ENCODE measurements at places on chromosomes 2 and 18.

DNA sequence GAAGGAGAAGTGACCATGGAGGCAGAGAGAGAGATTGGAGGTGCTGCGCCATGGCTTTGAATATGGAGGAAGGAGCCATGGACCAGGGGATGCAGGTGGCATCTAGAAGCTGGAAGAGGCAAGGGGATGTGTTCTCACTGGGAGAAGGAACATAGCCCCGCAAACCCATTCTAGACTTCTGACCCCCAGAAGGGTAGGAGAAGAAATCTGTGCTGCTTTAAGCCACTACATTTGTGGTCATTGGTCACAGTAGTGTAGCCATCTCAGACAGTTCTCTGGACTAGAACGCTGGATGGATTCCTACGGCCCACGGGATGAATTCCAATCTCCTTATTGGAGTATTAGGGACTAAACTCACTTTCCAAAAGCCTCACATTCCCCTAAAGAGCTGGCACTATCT is 67.8 kb downstream of the PTGR3 start:
- no peak for DNase-seq

DNA sequence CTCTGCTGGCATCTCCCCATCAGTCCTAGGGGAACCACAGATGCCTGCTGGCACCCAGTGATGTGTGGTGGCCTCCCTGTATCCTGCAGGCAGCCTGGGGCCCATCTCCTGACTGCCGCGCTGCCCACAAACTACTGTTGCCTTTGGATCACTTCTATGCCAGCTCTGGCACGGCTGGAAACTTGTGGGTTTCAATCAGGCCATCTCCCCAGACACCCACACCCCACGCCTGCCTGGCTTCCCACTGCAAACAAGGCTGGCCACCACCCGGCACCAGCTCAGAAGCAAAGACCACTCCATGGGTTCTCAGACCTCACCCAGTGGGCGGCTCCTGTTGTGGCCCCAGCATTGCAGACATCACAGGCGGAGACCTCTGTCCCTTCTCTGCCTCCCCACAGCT is 15.1 kb upstream of the TPO start:
- no peak for DNase-seq

GRCh38 chr2:75709297-75709696 is 1.4 kb downstream of the GCFC2 start:
- no peak for DNase-seq

- DNase-seq, result no peak
These were observed 25.9 kb downstream of the GREB1 start for GRCh38 chr2:11559786-11560155.

DNA sequence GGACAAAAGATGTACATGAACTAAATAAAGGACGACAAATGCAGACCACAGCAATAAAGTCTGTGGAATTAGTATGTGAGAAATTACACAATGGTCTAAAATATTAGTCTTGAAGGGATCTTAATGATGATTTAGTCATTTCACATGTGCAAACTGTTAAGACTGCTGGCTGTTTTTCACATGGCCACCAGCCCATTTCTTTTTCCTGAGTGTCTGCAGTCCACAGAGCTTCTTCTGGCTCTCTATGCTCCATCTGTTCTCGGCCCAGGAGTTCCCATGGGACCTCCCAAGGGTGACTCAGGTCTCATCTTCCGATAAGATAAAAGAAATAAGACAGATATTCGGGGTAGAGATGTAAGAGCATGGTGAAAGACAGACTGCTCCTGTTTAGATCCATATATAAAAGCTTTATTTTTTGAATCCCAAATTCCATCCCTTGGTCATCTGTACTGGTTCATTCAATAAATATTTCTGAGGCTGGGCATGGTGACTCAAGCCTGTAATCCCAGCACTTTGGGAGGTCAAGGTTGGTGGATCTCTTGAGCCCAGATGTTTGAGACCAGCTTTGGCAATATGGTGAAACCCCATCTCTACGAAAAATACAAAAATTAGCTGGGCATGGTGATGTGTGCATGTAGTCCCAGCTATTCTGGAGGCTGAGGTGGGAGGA is 20.1 kb downstream of the IL1RL1 start:
- DNase-seq, result no peak

GRCh38 chr2:215288112-215288815 is 23.6 kb upstream of the ATIC start:
- no peak for DNase-seq

DNA sequence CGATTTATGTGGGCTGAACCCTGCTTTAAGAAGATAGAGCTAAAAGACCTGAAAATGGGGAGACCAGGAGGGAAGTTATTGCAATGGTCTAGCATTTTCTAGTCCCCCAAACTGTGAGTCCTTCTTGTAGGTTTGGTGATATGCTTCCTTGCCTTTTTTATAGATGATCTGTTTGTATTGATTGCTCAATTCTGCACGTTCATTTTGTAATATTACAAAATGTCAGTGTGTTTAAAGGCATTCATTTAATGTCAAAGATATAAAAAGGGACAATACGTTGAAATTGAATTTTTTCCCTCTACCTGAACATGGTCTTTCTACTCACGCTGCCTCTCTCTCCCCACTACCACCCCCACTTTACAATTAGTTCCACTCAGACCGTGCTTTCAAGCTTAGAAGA is 5.6 kb upstream of the FIGN start:
- DNase-seq, result no peak

DNA sequence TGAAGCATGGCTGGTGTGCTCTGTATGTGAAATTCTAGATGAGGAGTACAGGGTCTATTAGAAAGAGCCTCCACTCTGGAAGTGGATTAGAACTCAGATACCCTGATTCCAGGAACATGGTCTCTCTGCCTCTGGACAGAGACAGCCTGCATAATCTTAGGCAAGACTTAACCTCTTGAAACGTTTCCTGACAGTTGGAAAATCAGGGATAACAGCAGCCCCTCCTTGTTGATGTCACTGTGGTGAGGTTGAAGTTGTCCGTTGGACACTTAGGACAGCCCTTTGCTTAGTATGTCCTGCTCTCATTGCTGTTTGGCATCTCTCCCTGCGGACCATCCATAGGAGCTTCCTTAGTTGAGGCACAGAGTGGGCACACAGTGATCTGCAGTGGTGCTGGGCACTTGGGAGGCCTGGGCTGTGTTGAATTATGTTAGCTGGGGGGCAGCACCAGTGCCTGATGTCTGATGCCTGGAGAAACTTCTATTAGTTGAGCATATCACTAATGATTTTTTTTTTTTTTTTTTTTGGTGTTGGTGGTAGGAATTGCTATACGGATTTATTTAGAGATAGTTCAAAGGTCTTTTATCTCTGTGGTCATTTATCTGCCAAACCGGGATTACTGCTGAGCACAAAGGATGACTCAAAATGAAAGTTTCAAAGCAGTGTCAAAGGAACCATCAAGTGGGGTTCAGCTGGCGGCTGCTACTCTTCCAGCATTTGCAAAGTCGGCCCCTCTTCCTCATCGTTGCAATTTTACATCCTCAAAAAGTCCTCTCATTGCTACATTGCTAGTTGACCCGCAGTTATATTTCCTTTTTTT is 28.8 kb downstream of the SETBP1 start:
- no peak for DNase-seq

GRCh38 chr18:59893971-59894370 is 5.8 kb upstream of the PMAIP1 start:
- no peak for DNase-seq

DNA sequence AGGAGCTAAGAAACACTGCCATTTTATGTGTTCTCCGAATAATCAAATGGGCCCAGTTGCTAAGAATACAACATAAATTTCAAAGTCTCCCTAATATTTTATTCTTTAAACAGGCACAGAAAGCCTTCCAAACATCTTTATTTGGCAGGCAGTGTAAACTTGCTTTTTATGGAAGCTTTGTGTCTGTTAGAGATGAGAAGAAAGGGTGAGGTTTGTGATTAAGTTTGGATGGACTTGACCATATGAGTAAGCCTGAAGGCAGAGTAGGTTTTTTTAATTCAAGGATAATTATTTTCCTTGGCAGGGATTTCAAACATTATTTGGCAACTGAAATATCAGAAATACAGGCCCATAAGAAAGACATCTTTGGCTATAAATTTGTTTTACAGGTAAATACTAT is 62.9 kb downstream of the COX7A2L start:
- no peak for DNase-seq

- no peak for DNase-seq
These were observed 180.5 kb downstream of the VWC2L start for GRCh38 chr2:214591366-214591765.

DNA sequence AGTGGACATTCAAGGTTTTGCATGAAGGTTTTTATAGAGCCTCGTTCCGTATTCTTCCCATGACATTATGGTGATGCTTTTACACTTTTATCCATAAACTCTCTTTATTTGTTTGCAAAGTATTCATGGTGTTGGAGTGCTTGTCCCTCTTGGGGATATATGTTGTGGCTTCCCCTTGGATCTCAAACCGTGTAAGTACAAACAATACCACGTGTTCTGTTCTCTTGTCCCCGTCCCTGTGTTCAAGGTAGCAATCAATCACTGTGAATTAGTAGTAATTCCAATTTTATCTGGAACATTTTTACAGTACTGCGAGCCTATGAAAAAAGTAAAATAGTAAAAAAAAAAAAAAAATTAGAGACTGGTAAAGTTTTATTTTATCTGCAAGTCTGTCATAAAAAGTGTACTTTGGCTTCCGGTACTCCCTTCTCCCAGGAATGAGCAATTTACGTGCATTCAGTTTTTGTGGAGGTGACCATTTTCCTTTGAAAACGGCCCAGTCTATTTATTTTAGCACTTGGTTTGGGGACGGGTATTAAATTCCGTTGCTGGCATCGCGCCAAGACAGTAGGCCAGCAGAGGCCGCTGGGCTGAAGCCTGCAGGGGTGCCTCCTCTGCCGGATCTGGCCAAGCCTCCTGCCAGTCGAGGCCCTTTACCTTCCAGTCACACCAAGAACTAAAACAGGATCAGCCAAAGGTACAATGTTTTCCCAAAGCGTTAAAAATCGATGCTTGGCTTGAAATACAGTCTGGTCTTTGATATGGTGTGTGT is 175.7 kb downstream of the SOCS6 start:
- DNase-seq, result peak; percentile 4

GRCh38 chr2:15678909-15679308 is 87.2 kb downstream of the DDX1 start:
- no peak for DNase-seq

- no peak for DNase-seq
These were observed 340.6 kb downstream of the PAX3 start for GRCh38 chr2:221958224-221958623.

DNA sequence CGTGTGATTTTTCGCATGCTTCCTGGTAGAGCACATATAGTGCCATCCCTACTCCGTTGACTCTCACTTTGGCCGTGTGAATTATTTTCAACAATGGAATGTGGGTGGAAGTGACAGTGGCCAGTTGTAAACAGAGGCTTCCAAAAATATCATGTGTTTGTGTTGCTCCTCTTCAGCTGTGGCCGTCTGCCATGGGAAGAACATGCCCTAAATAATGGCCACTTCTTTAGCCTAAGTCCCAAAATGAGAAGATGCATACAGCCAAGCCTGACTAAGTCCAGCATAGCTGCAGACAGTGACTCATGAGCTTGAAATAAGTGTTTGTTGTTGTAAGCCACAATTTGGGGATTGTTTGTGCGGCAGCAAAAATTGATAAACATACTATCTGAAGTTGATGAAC is 8.9 kb upstream of the GALNT1 start:
- no peak for DNase-seq

DNA sequence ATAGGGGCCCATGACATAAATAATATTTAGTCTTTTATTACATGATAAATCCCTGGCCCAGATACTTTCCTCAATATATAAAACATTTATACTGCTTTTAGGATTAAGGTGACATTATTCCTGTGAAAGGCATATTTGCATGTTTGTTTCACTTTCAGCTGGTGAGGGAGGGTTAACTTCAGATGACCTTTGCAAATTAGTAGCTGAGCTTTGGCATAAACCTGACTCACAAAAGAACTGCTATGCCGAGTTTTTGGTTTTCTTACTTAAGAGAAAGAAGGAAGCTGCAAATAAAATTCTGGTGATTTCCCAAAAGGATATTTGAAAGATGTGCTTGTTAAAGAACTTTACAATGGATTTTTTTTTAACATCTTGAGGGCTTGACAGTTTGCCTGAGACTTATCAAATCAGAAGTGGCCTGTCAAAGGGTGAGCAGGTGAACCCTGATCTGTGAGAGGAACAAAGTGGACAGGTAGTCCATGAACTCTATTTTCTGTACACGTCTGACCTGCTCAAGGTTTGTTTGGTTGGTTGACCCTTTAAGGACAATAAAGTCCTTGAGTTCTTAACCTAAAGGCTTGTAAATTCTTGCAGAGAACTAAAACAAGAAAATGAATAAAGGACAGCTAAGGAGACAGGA is 93.5 kb downstream of the FAM124B start:
- DNase-seq, result no peak

- no peak for DNase-seq
These were observed 194.8 kb downstream of the ZFP36L2 start for GRCh38 chr2:43031471-43032212.

DNA sequence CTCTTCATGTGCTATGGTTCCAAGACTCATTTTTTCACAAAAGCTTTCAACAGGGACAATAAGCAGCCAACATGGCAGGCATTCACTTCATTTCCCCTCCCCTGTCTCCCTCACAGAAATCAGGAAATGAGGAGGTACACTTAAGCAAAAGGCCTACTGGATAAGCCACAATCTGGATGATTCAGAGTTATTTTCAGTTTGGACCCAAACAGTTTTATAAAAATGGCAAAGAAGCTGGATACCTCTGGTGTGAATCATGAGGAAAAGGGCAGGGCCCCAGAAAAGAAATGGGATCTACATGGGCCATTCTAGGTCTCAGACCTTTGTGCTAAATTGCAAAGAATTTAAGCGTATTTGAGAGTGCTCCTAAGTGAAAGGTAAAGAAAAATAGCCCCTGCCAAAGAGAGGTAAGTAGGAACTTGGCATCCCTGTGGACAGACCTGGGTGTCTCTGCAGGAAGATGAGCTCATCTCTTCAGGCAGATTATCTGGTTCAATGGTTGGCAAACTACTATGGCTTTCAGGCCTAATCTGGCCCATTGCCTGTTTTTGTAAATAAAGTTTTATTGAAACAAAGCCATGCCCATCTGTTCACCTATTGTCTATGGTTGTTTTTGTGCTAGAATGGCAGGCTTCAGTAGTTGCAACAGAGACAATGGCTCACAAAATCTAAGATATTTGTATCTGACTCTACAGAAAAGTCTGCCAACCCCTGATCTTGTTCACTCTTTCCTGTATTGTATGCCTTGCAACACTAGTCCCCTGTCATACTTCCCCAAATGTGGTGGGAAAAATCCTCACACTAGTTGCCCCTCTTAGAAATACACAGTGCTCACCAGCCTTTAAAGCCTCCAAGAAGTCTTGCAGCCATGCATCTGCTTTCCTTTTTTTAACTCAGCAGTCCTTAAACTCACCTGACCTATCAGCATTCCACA is 315.0 kb downstream of the ALK start:
- DNase-seq, result no peak

- DNase-seq, result no peak
These were observed 13.2 kb downstream of the ZNF804A start for GRCh38 chr2:184611361-184612085.

DNA sequence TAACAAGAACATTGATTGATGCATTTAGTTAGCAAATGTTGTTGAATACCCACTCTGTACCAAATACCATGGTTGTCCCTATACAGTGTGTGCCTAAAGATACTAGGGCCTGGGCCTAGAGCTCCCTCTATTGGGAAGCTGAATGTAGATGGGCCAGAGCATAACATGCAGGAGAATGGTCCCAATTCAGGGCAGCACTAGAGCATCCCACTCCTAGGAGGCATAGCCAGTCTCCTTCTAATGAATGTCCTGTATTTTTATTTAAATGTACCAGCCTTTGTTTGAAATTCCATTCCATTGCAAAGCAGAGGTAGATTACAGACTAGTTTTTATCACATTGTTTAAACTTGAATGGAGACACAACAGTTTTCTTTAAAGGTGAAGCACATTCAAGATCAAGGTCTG is 90.6 kb downstream of the FEZ2 start:
- DNase-seq, result peak; percentile 17
